ENCODE measurements at places on chromosomes 13 and 19.
A peak's percentile ranks its signal among the peaks of the same experiment; 100 is the strongest.

GRCh38 chr13:48531416-48532255 is 1.2 kb downstream of the RCBTB2 start:
- DNase-seq = no peak

DNA sequence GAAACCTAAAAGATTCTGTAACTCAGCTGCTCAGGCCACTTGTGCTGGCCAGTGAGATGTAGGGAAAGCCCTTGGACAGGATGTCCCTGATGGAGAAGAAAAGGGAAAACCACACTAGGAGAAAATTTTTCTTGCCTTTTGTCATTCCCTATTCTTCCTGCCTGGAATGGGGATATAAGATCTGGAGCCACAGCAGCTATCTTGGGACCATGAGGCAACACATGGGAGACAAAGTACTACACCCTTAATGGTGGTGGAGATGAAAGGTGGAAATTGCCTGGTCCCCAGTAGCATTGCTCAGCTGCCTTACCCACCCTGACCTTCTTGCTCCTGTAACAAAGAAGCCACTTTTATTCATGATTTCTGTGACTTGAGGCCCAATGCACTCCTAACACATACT is 9.4 kb downstream of the RSPH6A start:
- no peak for DNase-seq

- peak; percentile 0 for DNase-seq
Observed at GRCh38 chr19:17910791-17911360, 21.9 kb upstream of the CCDC124 start.

DNA sequence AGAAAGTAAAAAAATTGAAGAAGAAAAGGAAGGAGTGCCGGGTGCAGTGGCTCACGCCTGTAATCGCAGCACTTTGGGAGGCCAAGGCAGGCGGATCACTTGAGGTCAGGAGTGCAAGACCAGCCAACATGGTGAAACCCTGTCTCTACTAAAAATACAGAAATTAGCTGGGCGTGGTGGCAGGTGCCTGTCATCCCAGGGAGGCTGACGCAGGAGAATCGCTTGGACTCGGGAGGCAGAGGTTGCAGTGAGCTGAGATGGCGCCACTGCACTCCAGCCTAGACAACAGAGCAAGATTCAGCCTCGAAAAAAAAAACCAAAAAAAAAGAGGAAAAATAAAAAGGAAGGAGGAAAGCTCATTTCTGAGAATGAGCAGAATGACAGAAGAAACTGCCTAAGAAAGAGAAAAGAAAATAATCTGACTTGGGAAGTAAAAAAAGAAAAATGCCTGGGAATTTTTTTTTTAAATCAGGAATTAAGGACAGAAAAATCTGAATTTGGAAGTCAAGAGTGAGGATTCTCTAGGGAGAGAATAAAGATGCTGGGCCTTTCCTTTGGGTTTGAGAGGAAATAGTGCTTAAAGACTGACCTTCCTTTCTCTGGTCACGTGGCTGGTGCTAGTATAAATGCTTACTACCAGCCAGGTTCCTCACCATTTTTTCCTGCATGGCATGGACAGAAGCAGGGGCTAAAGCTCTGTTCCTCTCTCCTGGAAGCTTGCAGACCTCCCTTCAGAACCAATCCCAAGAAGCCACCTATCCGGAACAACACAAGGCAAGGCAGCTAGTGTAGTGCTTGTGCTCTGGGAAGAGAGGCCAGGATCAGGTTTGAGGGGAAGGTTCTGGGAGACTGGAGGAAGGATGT is at the start of gene FFAR2:
FFAR2 (plus strand) TSS at position 652 of the 864 bp plus-strand sequence. CDS start 1,458 bp downstream, outside the sequence.
- DNase-seq = no peak

GRCh38 chr13:75312884-75313520 is 169.0 kb downstream of the TBC1D4 start:
- no peak for DNase-seq

DNA sequence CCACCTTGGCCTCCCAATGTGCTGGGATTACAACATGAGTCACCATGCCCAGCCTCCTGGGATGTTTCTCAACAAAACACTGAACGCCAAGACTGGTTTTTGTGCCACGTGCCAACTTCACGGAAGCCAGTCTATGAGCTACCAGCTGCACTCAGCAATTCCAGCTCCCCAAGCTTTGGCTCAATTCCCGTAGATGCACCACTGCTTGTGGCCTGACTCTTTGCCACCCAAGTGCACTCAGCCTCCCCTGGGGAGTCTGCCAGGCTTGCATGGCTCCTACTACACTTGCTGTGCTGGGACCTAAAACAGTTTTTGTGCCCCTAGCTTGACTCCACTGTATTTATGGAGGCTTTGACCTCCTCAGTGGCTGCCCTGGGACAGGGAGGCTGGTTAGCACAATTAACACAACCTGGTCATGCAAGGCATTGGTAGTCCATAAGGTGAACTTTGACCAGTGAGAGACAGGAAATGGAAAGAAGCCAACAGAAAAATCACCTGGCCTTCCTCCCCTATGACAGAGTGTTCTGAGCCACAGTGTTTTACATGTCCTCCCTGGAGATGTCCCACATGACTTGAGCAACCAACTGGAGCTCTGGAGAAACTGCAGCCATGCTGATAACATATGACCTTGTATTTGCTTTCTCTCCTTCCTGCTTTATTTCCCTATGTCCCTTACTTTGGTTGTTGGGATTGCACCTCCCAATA is 1173.1 kb downstream of the UQCRFS1 start:
- no peak for DNase-seq

DNA sequence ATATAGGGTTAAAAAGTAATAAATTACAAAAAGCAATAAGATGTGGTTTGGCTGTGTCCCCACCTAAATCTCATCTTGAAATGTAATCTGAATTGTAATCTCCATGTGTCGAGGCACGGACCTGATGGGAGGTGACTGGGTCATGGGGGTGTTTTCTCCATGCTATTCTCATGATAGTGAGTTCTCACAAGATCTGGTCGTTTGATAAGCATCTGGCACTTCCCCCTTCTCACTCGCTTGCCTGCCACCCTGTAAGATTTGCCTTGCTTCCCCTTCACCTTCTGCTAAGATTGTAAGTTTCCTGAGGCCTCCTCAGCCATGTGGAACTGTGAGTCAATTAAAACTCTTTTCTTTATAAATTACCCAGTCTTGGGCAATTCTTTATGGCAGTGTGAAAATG is 577.4 kb downstream of the TBC1D4 start:
- DNase-seq = no peak

DNA sequence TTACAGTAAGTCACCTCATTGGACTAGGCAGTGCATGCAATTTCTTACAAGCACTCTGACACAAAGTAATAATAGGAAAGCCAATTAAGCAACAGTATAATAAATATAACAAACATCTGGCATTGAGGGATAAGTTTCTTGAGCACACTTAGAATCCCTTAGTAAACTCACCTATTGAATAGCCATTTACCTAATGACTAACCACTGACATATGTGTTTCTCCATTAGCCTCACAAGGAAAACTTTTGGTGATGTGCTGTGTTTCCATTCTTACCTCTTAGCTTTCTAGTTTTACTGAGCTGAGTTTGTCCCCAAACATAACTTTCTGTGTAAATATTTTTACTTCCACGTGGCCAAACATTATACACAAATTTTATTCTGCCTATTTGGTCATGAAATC is 47.4 kb upstream of the PCDH9 start:
- peak; percentile 25 for DNase-seq

- DNase-seq = no peak
Observed at GRCh38 chr13:50149932-50150331, 134.7 kb downstream of the KCNRG start.

GRCh38 chr13:47650209-47650608 is 350.9 kb downstream of the SUCLA2 start:
- no peak for DNase-seq

DNA sequence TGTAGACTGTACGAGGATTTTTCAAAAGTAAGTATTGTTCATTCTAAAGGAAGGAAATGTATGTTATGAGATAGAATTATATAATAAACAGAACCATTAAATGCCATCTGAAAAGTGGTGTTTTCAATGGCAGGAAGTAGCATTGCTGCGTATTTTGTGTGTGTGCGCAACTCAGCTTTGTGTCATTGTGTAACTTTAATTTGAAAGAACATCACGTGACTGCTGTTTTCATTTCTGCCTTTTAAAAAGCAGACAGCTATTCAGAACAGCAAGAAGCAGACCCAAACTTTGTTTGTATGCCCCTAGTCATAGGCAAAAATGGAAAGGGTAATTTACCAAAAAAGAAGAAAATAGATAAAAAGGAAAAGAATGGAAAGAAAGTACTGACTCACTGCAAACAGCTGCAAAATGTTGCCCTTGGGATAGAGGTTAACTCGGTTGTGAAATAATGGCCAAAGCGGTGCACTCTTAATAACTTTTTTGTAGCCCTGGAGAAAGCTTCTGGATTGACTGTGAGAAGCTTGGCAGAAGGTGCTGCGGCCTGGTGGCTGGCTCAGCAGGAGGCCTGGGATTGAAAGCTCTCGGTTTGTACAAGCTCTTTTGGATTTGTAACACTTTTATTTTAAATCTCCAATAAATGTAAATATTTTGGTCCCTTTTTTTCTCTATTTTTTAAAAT is 97.3 kb downstream of the GGACT start:
- DNase-seq = peak; percentile 82

- peak; percentile 19 for DNase-seq
Observed at GRCh38 chr13:73440296-73440895, 381.6 kb downstream of the KLF5 start.

GRCh38 chr19:35885225-35885738 is 15.1 kb downstream of the NFKBID start:
- no peak for DNase-seq

GRCh38 chr19:21483589-21484170 is 21.7 kb upstream of the ZNF429 start:
- no peak for DNase-seq

DNA sequence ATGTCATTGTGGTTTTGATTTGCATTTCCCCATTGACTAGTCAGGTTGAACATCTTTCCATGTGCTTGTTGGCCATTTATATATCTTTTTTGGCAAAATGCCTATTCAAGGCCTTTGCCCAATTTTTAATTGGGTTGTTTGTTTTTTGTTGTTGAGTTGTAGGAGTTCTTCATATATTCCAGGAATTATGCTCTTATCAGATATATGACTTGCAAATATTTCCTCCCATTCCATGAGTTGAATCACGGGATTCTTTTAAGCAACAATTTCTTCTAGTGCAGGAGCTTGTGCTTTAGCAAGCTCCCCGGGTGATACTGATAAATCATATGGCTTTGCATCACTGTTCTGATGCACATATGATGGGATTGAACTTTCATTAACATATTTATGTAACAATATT is 47.0 kb upstream of the FLT1 start:
- no peak for DNase-seq

GRCh38 chr13:88628882-88629281 is 957.7 kb downstream of the SLITRK5 start:
- DNase-seq = no peak

DNA sequence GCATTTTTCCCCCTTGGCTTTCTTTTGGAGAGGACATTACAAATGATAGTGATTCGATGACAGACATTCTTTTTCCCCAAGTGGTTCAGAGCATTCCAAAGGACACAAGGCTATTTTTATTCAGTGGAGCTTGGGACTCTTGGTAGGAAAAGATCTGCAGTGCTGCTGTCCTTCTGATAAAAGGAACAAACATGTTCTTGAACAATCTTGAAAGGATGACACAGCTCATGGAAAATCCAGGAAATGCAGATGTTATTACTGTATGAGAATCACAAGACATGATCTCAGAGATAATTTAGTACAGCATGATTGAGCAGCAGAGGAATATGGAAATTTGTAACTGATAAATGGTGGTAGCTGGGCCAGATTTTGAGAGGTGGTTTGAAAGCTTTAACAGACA is 96.2 kb upstream of the RFC3 start:
- DNase-seq = peak; percentile 21

DNA sequence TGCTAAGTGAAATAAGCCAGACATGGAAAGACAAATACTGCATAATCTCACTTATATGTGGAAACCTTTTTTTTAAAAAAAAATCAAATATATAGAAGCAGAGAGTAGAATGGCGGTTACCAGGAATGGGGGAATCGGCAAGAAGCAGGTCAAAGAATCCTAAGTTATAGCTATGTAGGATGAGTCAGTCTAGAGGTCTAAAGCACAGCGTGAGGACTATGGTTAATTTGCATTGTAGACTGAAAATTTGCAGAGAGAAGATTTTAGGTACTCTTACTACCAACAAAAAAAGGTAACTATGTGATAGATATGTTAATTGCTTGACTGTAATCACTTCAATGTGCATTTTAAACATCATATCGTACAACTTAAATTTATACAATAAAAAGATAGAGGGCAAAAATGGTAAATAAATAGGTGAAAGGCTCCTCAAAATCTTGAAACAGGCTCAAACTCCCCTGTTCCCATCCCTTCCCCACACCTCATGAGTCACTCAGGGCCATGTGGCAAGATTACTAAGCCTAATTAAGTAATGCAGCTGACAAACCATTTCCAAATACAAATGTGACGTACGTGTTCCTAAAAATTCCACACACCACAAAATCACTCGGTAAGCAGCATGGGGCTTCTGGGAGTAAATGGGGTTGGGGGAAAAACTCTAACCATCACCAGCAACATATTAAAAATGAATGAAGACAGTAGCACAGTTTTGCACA is 159.0 kb downstream of the USP12 start:
- DNase-seq = peak; percentile 78
